Fibroblast of lung (primary cell): ENCODE measurements at places on chromosomes 2 and 18.

- DNase-seq: no peak
Measured at GRCh38 chr2:191638079-191638801, 39.7 kb upstream of the NABP1 start.

DNA sequence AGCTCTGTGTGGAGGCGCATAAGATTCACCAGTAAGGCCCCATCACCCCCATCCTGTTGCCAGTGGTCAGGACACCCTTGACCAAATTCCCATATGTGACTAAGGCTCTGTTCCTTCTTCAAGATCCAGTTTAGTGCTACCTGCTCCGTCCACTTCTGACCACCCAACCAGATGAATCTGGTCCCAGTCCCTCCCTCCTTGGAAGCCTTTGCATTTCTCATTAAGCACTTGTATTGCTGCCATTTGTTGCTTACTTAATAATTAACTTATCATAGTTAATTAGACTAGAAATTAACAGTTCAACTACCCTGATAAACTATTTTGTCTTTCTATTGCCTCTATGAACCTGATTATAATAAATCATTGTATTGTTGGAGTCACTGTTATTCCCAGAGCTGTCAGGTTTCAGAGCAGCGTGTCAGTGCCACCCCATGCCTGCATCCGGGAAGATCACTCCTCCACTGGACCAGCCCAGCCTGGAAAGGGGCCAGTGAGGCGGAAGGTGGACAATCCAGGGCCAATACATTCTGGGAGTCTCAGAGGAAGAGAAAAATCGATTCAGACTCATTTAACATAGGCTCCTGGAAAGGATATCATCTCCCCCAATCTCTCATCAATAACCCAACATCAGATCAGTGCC is 9.5 kb upstream of the NAT8 start:
- no peak for DNase-seq

DNA sequence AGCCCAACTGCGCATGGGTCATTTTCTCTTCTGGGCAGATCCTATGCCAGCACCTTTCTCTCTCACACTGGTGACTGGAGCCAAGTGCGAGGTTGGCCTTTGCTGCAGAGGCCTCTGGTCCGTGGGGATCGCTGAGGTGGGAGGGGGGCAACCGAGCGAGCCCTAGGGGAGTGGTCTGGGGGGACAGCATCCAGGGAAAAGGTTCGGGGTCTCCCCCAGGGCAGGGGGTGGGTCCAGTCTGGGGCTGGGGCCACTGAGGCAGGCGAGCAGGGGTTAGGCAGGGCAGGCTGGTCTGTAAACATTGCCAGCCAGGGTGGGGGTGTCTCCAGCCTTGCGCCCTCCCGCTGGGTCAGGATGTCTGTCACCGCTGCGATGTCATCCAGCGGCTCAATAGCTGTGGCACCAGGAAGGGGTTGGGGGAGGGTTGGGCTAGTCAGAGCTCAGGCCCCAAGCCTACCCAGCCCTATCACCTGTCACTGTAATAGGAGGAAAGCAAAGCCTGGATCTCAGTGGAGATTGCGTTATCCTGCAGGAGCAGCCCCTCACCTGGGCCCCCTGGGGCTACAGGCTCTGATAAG is 4.7 kb downstream of the WDR54 start:
- no peak for DNase-seq

- DNase-seq: peak; percentile 50
Measured at GRCh38 chr2:19675856-19676460, 225.8 kb downstream of the TTC32 start.

GRCh38 chr2:27569398-27569797 is 13.4 kb upstream of the ZNF512 start:
- peak; percentile 39 for DNase-seq

DNA sequence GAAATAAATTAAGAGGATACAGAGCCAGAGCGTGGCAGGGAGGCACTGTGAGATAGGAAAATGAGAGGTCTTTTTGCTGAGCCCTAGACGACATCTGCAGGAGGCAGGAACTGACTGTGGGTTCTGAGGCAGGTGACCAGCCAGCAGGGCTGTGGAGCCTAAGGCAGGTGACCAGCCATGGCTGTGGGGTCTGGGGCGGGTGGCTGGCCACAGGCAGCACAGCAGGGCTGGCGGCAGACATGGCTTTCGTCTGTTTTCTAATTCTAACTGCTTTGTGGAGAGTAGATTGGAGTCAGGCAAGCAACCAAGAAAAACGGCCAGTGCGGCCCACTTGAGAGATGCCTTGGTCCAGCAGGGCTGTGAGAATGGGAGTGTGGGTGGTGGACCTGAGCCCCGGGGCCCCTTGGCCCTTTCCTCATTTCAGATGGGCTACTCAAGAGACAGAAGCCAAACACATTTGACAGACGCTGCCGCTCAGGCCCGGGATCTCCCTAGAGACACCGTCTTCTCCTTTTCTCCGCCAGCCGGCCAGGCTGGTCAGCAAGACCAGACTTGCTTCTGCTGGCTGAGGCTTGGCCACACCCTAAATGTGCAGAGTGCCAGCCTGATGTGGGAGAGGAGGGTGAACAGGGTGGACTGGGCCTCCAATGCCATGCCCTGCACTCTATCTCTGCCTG is 19.7 kb upstream of the GNAL start:
- DNase-seq: no peak

GRCh38 chr2:27737676-27738348 is 33.7 kb upstream of the MRPL33 start:
- DNase-seq: peak; percentile 82

- no peak for DNase-seq
Measured at GRCh38 chr2:28558158-28558820, 62.4 kb downstream of the PLB1 start.

- no peak for DNase-seq
Measured at GRCh38 chr2:100653449-100654035, 90.7 kb downstream of the PDCL3 start.

GRCh38 chr2:99851089-99851488 is 291.3 kb downstream of the AFF3 start:
- peak; percentile 48 for DNase-seq

DNA sequence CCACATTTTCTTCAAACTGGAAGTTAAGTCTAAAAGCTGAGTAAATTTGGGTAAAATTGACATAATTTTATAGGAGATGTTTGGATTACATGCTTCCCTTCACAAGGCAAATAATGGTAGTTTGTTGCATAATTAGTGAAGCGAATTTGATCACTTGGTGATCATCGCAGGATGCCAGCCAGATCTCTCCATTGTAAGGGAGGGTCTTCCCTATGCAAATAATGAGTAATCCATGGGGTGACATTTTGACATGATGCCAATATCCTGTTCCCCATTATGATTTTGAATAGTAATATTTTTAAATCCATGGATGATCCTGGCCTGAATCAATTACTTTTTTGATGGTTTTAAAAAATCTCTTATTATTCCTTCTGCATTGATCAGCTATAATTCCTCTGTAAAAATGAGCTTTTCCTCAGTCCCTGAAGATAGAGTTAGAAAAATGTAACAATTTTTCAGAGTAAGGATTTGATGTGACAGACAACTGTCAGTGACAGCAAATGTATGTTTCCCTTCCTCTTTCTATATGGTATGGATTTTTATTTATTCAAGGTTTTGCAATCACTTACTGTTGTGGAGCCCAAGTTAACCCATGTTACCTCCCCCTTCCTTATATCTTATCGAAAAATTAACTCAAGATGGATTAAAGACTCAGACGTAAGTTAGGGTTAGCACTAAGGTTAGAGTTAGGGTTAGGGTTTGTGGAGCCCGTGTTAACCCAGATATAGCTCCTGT is 21.4 kb downstream of the CCL20 start:
- DNase-seq: no peak

- DNase-seq: peak; percentile 88
Measured at GRCh38 chr18:59900222-59901128, 679 bp downstream of the PMAIP1 start.

DNA sequence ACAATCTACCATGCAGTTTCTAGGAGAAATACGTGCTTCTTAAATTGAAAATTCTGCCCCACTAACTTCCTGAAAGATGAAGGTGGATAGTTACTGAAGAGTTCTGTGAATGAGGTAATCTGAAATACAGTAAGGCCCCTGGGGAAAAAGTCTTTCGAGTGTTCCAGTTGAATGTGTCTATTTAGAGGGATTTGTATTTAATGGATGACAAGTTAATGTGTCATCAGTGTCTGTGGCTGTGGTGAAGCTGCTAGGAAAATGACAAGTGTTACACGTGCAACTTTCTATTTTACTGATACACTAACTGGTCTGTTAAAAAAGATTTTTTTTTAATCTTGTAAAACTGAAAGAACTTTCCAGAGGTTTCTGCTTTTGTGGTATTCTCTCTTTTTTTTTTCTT is 384.6 kb downstream of the STK39 start:
- DNase-seq: peak; percentile 64

DNA sequence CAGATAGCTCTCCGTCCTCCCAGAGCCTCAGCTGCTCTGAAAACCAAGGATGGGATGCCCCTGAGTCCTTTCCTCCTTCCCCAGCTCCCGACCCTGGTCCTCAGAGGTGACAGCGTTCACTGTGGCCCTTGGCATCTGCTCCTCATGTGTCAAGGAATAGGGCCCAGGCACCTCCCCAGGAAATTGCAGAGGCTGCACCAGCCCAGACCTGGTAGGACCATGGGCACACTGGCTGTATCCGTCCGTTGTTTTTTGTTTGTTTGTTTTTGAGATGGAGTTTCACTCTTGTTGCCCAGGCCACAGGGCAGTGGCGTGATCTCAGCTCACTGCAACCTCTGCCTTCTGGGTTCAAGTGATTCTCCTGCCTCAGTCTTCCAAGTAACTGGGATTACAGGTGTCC is 37.5 kb upstream of the SLC66A3 start:
- no peak for DNase-seq

DNA sequence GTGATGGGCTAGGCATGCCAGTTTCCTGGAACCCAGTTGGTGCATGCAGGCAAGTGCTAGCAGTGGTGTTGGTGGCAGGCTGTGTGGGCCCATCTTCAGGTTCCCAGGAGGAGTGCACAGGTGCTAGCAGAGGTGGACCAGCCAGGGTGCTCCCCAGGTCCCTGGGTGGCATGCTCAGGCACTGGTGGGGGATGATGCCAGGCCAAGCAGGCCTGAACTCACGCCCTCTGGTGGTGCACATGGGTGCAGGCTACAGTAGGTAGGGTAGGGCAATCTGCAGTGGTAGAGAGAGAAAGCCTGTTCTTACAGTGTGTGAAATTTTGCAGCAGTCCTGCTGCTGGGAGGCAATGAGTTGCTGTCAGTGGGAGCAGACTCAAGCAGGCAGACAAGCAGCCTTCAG is 1651.8 kb downstream of the DPP10 start:
- no peak for DNase-seq

DNA sequence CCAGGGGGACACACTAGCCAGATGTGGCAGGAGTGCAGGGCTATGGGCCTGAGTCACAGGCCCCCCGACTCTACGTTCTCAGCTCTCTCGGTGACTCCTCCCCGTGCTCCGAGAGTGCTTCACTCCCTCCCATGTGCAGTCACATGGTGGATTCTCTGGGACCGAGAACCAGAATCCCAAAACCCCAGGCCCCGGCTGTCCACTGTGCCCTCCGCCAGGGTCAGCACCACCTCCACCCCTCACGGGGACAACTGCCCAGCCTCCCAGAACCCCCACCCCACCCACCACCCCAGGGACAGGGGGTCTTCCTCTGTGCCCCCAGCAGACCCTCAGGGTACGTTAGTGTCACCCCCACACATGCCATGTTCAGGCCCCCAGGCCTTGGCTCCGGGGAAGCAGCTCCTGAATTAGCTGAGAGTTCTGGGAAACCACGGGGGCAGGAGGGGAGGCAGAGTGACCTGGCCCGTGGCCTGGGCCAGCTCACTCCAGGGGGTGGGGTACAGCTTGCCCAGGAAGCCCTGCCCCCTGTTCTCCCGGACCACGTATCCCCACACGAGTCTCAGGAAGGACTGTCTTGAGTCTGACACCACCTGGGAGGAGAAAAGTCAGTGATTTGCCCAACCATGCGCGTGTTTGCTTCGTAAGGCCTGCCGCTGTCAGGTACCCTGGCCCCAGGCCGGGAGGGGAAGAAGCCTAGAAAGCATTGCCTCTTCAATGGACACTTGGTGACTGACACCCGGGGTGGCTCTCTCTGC is 4.4 kb downstream of the RAMP1 start:
- peak; percentile 12 for DNase-seq

GRCh38 chr18:42929181-42929580 is 186.3 kb downstream of the RIT2 start:
- DNase-seq: peak; percentile 55

DNA sequence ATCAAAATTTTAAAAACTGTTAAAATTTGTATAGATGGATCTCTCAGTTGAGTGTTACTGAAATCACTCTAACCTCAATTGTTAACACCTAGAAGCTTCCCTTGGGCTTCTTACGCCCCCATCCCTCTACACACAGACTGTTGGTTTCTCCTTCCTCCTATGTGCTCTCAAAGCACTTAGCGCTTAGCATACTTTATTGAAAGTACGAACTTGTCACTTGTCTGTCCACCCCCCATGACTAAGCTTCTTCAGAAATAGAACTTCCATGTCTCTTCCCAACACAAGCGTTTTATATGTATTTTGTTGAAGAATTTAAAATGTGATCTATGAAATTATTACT is 441 bp downstream of the MPHOSPH10 start:
- peak; percentile 39 for DNase-seq

- no peak for DNase-seq
Measured at GRCh38 chr18:45085916-45086624, 405.4 kb downstream of the SETBP1 start.

- no peak for DNase-seq
Measured at GRCh38 chr18:10400534-10401307, 53.7 kb upstream of the APCDD1 start.

DNA sequence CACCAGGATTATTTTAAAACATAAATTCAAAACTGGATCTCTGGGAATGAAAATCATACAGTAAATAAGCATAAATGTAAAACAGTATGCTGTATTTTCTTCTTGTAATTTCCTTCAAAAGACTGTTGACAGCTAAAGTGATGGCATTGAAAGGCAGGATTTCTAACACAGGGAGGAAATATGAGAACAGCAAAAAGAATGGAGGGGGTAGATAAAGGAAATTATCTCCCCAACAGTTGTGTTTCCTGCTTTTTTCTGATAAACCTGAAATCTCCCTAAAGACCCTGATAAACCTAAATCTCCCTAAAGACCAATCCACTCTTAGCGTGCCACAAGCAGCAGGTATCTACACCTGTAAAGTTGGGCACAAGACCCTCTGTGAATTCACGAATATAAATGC is 50.8 kb downstream of the PIAS2 start:
- DNase-seq: no peak

DNA sequence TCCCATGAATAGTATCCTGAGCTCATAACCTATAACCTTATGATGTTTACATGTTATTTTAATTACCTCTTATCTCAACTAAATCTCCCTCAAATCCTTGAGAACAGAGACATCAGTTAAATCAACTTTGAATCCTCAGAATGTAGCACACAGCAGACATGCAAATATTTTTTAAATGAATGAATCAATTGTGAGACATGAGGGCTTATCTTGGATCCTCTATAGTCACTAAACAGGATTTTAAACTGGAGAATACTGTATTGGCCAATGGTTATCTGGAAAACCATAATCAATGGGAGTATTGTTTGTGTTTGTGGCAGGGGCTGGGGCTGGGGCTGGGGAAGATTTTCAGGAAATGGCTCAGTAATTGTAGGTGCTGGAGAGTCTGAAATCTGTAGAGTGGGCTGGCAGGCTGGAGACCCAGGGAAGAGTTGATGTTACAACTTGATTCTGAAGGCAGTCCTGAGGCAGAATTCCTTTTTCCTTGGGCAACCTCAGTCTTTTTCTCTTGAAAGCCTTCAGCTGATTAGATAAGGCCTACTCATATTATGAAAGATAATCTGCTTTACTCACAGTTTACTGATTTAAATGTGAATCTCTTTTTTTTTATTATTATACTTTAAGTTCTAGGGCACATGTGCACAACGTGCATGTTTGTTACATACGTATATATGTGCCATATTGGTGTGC is 106.3 kb downstream of the NCOA1 start:
- DNase-seq: peak; percentile 14
